ENCODE measurements at places on chromosomes 7 and 10. TPM values are rescaled to one million over a fixed set of nuclear protein-coding genes. Genes with fewer than 3 reads are reported as not detected.

JAZF1 gene
- 36.1 TPM for total RNA-seq

CCDC3 gene
- total RNA-seq, result 12.8 TPM

TAS2R4 gene
- 1.5 TPM for total RNA-seq

WDR86 gene
- 19.4 TPM for total RNA-seq

MYPN gene
- total RNA-seq, result not detected

OR2A12 gene
- not detected for total RNA-seq

STAG3 gene
- total RNA-seq, result not detected

PRTFDC1 gene
- total RNA-seq, result 7.6 TPM

TMEM140 gene
- total RNA-seq, result 20.4 TPM

TMEM168 gene
- total RNA-seq, result 30.2 TPM

GRCh38 chr10:123149568-123150270, 1.8 kb downstream of the HMX2 start:
- no peaks in the 10 kb centered on the region for H3K36me3 ChIP-seq
- peak overlapping the region; percentile 15 for H3K4me3 ChIP-seq
- H3K27ac ChIP-seq, result no peak overlapping the region
- no peak for DNase-seq
- H3K27me3 ChIP-seq, result peaks cover 39% of the 10 kb centered on the region

GRCh38 chr10:13787015-13787421, 200.3 kb downstream of the PRPF18 start:
- peaks cover 21% of the 10 kb centered on the region for H3K4me1 ChIP-seq
- H3K27ac ChIP-seq, result peak overlapping the region; percentile 33
- DNase-seq, result no peak

- no peak overlapping the region for H3K4me3 ChIP-seq
- no peaks in the 10 kb centered on the region for H3K4me1 ChIP-seq
- H3K27me3 ChIP-seq, result no peaks in the 10 kb centered on the region
- no peak for DNase-seq
- no peak overlapping the region for H3K27ac ChIP-seq
These were observed 46.2 kb downstream of the JAKMIP3 start for GRCh38 chr10:132111871-132112341.

DNA sequence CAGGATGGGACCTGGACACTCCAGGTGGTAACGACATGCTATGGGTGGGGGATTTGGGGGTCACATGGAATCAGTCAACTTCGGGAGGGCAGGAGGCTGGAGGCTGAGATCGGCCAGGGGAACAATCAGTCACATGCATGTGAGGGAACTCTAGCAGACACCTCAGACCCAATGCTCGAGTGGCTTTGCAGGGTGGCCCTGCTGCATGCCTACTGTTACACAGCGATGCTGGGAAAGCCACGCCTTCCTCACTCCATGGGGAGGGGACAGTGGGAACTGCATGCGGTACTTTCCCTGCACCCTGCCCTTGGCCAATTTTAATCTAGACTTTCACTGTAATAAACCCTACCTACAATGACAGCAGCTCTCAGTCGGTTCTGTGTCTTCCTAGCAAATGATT, 6.6 kb upstream of the ZNF32 start:
- no peak overlapping the region for H3K4me3 ChIP-seq
- H3K27me3 ChIP-seq, result no peaks in the 10 kb centered on the region
- no peaks in the 10 kb centered on the region for H3K4me1 ChIP-seq

- peaks cover 5% of the 10 kb centered on the region for H3K4me1 ChIP-seq
- no peaks in the 10 kb centered on the region for H3K27me3 ChIP-seq
- no peak overlapping the region for H3K4me3 ChIP-seq
- no peak overlapping the region for H3K27ac ChIP-seq
These were observed 174.8 kb upstream of the PRPS1L1 start for GRCh38 chr7:18202315-18203045.

DNA sequence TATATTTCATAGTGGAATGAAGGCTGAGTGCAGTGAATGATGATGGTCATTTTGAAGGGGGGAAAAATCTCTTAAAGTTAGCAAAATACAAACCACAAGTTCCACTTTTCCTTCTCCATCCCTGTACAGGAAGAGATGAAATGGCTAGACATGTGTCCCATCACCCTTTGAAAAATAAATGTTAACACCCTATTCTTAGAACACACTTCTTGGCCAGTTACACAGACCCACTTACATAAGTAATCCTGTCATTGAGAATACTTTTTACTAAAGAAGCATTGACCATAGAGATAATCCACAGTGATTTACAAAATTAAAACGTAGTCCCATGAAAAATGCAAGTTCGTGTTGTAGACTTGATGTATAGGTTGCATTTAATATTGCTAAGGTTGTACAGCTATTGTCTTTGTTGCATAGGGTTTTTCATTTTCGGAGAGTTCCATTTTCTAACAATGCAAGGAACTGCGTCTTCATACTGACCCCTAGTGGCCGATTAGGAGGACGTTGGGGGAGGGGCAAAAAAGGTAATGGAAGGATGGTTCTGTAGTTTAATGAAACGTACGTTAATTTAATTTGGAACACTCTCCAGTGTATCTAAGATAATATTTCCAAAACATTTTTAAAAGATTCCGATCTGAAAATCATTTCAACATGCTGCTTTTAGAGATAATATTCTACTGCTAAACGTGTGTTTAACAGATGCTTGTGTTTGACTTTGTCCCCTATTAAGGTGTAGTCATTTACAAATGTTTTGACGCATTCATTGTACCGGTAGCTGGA, 60.9 kb downstream of the ARMC3 start:
- no peak overlapping the region for H3K4me3 ChIP-seq
- no peaks in the 10 kb centered on the region for H3K36me3 ChIP-seq
- H3K27me3 ChIP-seq, result no peaks in the 10 kb centered on the region
- H3K27ac ChIP-seq, result no peak overlapping the region
- no peak for DNase-seq

GRCh38 chr7:121847041-121847440, 25.9 kb upstream of the PTPRZ1 start:
- no peak overlapping the region for H3K27ac ChIP-seq
- no peaks in the 10 kb centered on the region for H3K4me1 ChIP-seq
- H3K27me3 ChIP-seq, result no peaks in the 10 kb centered on the region
- no peak overlapping the region for H3K4me3 ChIP-seq

- DNase-seq, result no peak
- H3K4me3 ChIP-seq, result no peak overlapping the region
- no peaks in the 10 kb centered on the region for H3K27me3 ChIP-seq
- no peaks in the 10 kb centered on the region for H3K36me3 ChIP-seq
- no peaks in the 10 kb centered on the region for H3K4me1 ChIP-seq
These were observed 385.1 kb upstream of the MKI67 start for GRCh38 chr10:128511284-128511683.

DNA sequence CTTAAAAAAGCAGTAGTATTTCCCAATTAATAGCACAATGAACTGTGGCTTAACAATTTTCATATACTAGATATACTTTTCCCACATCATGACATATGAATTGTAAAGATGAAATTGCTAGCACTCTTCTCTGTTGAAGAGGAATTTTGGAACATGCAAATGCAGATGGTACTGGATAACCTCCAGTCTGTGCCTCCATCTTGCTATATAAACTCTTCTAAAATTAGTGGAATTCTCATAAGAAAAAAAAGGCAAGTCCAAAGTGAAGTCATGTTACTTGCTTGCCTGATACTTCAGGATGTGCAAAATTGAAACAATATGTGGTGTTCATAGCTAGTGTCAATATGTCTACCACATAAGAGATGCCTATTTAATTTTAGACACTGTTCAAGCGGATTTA, 570.2 kb upstream of the POM121L12 start:
- H3K27ac ChIP-seq, result no peak overlapping the region
- H3K4me3 ChIP-seq, result no peak overlapping the region
- H3K27me3 ChIP-seq, result no peaks in the 10 kb centered on the region
- DNase-seq, result no peak

DNA sequence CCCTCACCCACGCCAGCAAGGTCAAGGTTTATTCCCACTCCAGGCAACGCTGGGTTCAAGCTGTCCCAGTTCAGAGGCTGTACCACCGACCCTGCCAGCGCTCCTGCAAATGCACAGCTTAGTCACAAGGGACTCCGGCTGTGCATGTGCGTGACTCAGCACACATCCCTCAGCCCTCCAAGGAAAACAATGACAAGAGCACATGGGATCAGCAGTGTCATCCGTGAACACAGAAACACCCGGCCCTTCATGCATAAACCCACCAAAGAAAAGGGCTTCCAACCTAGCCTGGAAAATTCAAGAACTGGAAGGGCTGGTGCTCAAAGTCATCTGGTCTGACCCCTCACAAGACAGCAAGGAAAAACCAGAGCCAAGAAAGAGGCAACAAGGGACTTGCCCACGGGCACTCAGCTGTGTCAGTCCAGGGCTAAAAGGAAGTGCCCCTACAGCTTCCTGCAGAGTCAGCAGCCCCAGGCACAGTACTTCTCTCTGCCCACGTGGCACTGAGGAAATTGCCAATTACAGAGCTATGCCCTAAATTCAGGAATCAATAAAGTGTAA, 106.1 kb downstream of the KCNMA1 start:
- H3K36me3 ChIP-seq, result no peaks in the 10 kb centered on the region
- no peak overlapping the region for H3K27ac ChIP-seq
- DNase-seq, result no peak

GRCh38 chr10:128373071-128373749, 247.0 kb upstream of the MKI67 start:
- H3K27ac ChIP-seq, result no peak overlapping the region
- H3K4me1 ChIP-seq, result no peaks in the 10 kb centered on the region
- no peak overlapping the region for H3K4me3 ChIP-seq
- H3K27me3 ChIP-seq, result no peaks in the 10 kb centered on the region

DNA sequence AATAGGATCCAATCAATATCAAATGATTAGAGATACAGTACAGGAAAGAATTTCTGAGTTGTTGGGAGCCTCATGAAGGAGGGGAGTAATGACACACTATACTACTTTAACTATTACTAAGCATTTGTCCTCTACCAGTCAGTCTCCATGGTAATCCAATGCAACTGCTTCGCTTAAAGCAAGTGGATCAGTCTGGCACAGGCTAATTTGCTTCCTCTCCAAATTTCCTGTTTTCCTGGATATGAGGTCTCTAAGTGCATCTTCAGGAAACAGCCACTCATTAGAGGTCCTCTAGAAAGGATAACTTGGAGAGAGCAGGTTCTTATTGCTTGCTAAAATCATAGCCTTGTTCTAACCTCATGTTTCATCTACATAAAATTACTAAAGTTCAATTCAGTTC, 8.4 kb upstream of the SEPTIN7 start:
- H3K27ac ChIP-seq, result no peak overlapping the region
- no peak overlapping the region for H3K4me3 ChIP-seq
- H3K27me3 ChIP-seq, result no peaks in the 10 kb centered on the region
- DNase-seq, result no peak

DNA sequence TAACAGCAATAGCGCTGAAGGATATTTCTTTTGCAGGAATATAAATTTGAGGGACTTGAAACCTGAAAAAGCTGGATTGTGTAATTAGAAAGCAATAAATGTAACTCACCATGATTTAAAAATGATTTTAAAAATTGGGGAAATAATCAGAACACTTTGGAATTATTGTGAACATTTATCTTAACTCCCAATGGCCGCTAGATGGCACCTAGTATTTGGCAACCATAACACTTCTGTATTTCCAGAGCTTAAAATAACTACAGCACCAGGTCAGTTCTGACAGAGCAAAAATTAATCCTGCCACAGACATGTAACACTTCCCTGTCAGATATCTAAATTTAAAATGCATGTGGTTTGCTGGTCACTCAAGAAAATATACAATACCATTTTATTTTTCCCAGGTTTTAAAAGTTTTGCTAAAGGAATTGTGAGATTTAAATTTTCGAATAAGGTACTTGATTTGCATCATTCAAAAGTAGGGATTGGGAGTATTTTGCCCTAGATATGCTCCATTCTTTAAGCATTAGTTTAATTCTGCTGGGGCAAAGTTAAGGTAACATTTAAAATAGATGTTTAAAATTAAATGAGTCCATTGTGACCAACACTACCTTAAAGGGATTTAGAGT, 144.5 kb downstream of the PPP1R3A start:
- H3K4me1 ChIP-seq, result no peaks in the 10 kb centered on the region
- DNase-seq, result no peak
- no peaks in the 10 kb centered on the region for H3K27me3 ChIP-seq
- no peak overlapping the region for H3K4me3 ChIP-seq
- no peaks in the 10 kb centered on the region for H3K36me3 ChIP-seq
- no peak overlapping the region for H3K27ac ChIP-seq

- H3K4me3 ChIP-seq, result no peak overlapping the region
- H3K4me1 ChIP-seq, result no peaks in the 10 kb centered on the region
- no peaks in the 10 kb centered on the region for H3K27me3 ChIP-seq
These were observed 59.5 kb upstream of the C1QL3 start for GRCh38 chr10:16581202-16581601.

DNA sequence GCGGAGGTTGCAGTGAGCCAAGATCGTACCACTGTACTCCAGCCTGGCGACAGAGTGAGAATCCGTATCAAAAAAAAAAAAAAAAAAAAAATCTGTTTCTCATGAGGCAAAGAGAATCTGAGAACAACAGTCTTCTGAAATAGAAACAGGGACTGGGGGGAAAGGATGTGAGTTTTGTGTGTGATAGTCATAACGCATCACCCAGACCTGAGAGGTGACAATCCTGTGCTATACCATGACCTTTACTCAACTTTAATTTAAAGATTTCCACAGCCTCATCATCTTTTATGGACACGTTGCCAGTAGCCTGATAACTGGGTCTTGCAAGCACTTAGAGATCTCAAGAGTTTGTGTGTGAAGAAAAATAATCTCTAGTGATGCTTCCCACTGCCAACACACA, 2.3 kb downstream of the ATXN7L1 start:
- DNase-seq, result no peak
- no peak overlapping the region for H3K27ac ChIP-seq

- H3K27ac ChIP-seq, result no peak overlapping the region
- DNase-seq, result no peak
- no peaks in the 10 kb centered on the region for H3K4me1 ChIP-seq
- H3K4me3 ChIP-seq, result no peak overlapping the region
- H3K27me3 ChIP-seq, result no peaks in the 10 kb centered on the region
- no peaks in the 10 kb centered on the region for H3K36me3 ChIP-seq
These were observed 473.5 kb downstream of the CCSER2 start for GRCh38 chr10:84801916-84802315.

- no peaks in the 10 kb centered on the region for H3K4me1 ChIP-seq
- DNase-seq, result no peak
- no peaks in the 10 kb centered on the region for H3K36me3 ChIP-seq
- no peak overlapping the region for H3K27ac ChIP-seq
These were observed 59.9 kb downstream of the MAP3K8 start for GRCh38 chr10:30493609-30494530.

All from vagina (tissue), 2 donors.